Activated T-helper 1 cell treated with anti-CD3 and anti-CD28 coated beads, Interleukin-2, amount 50 U/mL, for 16 hours (primary cell): ENCODE measurements at places on chromosomes 1 and 21.

DNA sequence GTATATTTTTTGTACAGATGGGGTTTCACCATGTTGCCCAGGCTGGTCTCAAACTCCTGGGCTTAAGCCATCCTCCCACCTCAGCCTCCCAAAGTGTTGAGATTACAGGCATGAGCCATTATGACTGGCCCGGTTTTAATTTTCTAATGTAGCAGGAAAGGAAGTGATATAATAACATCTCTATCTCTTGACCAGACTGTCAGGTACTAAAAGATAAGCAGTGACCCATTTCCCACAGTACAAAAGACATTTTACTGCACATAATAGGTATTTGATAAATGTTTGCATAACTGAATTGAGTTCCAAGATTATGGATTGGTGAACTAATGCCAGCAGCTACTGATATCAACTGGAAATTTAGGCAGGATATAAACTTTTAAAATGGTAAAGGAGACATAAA lies 4.0 kb downstream of the NVL start:
- no peak for DNase-seq

DNA sequence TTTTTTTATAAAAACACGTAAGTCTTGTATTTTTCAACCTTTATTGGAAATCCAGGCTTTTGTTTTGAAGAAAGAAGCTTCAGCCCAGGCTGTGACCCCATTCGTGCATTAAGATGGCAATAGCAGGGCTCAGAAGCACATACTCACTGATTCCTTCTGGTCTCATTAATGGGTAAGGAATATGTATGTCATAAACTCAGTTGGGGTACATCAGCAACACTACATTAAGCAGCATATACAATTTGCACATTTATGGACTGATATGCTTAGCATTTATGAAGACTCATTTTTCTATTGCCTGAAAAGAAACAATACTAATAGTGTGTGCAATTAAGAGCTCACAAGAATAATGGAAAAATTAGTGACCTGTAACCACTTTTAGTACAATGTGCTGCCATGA lies 945.4 kb upstream of the PRMT6 start:
- no peak for DNase-seq

GRCh38 chr1:157099633-157100009 lies at the start of gene ETV3L:
Gene ETV3L, minus strand, starts transcription at chr1:157099808. Its CDS starts 285 bp downstream, at chr1:157099523.
- no peak for DNase-seq

- DNase-seq, result no peak
These were observed 4.1 kb upstream of the NEGR1 start for GRCh38 chr1:72286401-72286800.

DNA sequence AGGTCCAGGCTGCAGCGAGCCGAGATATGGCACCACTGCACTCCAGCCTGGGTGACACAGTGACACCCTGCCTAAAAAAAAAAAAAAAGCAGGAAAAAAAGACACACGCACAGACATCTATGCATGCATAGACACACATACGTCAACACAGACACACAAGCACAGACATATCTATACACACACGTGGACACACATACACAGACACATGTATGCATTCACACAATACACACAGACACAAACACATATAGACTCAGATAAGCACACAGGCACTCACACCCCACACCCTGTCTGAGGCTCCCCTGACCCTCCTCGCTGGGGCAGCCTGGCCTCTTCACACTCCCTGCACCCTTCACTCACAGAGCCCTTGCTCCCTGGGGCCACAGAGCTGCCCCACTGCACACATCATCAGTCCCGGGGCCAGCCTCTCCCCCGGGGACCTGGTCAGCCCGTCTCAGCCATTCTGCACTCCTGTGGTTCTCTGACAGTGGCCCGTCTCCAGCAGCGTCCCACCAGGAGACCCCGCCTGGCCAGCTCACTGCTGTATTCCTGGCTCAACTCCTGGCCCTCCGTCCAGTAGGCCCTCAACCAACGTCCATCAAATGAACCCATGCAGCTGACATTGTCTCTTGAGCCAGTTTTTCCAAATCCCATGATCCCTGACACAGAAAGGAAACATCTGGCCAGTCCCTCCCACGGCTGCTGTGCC lies 4.6 kb upstream of the PRKCZ start:
- no peak for DNase-seq

- no peak for DNase-seq
These were observed 504.7 kb downstream of the NUF2 start for GRCh38 chr1:163826500-163826899.

GRCh38 chr1:99717005-99717404 lies 49.4 kb downstream of the FRRS1 start:
- no peak for DNase-seq

GRCh38 chr1:44423591-44424537 lies 18.8 kb downstream of the RNF220 start:
- no peak for DNase-seq

GRCh38 chr1:14696761-14697160 lies 98.3 kb downstream of the KAZN start:
- no peak for DNase-seq

GRCh38 chr1:228043281-228043848 lies 36.6 kb downstream of the WNT3A start:
- DNase-seq, result no peak

GRCh38 chr1:58189453-58189852 lies 357.1 kb downstream of the OMA1 start:
- no peak for DNase-seq

DNA sequence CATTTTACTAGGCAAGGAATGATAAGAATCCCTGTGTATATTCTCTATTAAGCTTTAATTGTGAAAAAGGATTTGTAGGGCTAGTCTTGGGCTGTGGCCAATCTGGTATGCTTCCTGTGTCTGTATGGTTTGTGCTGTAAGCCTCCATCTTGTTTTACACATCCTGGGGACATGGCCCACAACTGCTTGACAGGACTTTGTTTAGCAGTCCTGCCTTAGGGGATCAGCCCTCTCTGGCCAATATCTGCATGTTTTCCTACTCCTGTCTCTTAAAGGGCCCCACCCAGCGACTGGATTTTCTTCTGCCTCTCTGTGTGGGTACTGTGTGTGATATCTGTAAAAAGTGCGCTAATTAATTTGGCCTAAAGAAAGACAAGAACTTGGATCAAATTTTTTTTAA lies 813.2 kb downstream of the PLA2G4A start:
- no peak for DNase-seq
